ENCODE measurements at places on chromosomes 12 and 14. TPM values are rescaled to one million over a fixed set of nuclear protein-coding genes. Genes with fewer than 3 reads are reported as not detected.

The POC1B gene
- total RNA-seq = 22.1 TPM

The KICS2 gene
- total RNA-seq = 26.7 TPM

The AVPR1A gene
- total RNA-seq = 0.15 TPM

The ASCL1 gene
- not detected for total RNA-seq

The COX8C gene
- not detected for total RNA-seq

The CLECL1 gene
- 0.84 TPM for total RNA-seq

The KRT6A gene
- total RNA-seq = not detected

The LGALS3 gene
- total RNA-seq = 58.6 TPM

The PPP1R36 gene
- not detected for total RNA-seq

The SYCP3 gene
- total RNA-seq = 0.27 TPM

The PLD4 gene
- total RNA-seq = not detected

The ACOT4 gene
- total RNA-seq = 1.1 TPM

The CCDC175 gene
- total RNA-seq = 0.22 TPM

The PPM1A gene
- 83.3 TPM for total RNA-seq

All from CD4-positive, CD25-positive, alpha-beta regulatory T cell (primary cell).